Suppressor macrophage treated with lipopolysaccharide for 4 hours (primary cell): ENCODE measurements at places on chromosomes 5 and 9.

DNA sequence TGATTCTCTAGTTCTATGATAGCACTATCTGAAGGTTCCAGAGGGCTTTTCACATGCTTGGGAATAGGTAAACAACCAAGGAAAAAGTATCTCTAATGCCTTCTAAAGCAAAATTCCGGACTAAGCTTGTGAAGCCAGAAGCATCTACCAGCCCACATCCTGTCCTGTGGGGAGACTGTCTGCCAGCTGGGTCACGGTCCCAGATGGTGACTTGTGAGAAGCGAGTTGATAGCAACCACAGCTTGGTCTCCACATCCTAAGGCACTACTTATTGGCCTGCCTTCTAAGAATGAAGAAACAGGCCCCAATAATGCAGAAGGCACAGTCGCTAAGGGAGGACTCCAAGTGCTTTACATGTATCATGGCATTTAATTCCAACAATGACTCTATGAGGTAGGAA lies 184.1 kb upstream of the ADRA1B start:
- no peak for DNase-seq

GRCh38 chr9:76561050-76561713 lies 102.2 kb downstream of the GCNT1 start:
- DNase-seq, result no peak

DNA sequence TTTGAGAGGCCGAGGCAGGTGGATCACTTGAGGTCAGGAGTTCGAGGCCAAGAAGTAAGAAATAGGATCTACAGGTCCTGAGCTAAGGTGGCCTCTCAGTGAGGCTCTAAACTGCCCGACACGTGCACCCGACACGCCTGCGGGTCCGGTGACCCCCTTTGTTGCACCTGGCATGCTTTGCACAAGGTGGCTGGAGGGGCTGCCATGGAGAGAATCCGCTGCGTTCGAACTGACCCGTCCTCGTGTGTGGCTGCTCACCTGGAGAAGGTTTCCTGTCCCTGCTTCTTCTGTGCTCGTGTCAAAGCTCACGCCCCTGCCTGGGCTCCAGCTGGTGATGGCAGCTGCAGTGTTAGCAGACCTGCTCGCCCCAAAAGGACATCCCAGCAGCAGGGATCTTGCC lies 5.7 kb upstream of the OLFM1 start:
- no peak for DNase-seq

- no peak for DNase-seq
These were observed 29.6 kb downstream of the C5orf58 start for GRCh38 chr5:170262061-170263045.

DNA sequence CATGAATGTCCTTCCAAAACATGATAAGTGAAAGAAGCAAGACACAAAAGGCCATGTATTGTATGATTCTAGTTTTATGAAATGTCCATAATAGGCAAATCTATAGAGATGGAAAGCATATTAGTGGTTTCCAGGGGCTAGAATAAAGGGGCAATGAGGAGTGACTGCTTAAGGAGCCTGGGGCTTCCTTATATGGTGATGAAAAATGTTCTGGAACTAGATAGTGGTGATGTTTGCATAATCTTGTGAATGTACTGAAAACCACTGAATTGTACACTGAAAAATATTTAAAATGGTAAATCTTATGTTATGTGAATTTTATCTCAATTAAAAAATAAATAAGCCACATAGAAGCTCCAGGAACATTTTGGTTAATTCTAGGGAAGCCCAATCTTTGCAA lies 144.4 kb upstream of the ANKRD55 start:
- DNase-seq, result no peak

GRCh38 chr9:136537896-136538598 lies 7.8 kb downstream of the NOTCH1 start:
- no peak for DNase-seq

DNA sequence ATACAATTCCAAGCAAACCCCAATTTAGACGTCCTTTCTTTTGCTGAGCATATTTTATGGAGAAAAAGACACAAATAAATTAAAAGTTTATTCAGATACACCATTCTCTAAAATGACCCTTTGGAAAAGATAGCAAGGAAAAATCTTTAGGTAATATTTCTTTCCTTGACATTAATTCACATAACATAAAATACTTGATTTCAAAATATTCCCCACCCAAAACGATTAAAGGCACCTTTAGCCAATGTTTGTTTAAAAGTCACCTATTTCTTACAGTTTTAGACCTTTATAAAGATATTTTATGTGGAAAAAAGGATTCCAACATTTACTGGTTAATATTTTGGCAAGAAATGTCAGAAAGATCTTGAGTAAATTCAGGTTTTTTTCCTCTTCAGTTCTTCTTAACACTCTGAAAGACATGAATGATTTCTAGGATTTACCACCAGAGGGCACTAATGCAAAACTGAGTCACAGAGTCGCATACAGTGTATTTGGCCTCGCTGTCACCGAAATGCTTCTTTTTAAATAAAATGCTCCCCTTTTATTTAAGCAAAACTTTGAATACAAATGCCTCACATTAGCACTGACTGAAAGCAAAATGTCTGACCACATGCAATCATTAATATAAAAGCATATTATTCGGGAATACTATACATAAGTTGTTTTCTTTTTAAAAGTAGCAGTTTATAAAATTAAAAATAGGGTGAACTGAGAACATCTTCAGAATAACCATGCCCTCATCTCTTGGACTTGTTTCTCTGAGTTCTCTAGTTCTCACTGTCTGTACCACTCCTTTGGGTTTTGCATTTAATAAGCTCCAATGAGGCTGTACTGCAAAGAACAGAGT lies 122.5 kb downstream of the SLC1A3 start:
- DNase-seq, result peak; percentile 84

DNA sequence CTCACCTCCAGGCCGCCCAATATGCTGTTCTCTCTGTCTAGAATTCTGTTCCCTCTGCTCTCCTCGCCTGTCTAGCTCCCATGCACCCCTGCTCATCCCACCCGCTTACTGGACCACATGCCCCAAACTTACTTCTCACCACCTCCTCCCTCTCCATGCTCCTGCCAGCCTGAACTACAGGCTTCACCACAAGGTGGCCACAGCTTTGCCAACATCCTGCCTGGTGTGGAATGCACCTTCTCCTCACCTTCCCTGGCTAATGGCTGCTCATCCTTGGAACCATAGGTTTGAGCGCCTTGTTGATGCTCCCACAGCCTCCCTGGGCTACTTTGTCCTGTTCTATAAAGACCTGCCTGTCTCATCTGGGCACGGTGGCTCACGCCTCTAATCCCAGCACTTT lies 9.6 kb downstream of the LAMC3 start:
- no peak for DNase-seq

- peak; percentile 68 for DNase-seq
These were observed 42.2 kb downstream of the PTTG1 start for GRCh38 chr5:160463740-160464465.

DNA sequence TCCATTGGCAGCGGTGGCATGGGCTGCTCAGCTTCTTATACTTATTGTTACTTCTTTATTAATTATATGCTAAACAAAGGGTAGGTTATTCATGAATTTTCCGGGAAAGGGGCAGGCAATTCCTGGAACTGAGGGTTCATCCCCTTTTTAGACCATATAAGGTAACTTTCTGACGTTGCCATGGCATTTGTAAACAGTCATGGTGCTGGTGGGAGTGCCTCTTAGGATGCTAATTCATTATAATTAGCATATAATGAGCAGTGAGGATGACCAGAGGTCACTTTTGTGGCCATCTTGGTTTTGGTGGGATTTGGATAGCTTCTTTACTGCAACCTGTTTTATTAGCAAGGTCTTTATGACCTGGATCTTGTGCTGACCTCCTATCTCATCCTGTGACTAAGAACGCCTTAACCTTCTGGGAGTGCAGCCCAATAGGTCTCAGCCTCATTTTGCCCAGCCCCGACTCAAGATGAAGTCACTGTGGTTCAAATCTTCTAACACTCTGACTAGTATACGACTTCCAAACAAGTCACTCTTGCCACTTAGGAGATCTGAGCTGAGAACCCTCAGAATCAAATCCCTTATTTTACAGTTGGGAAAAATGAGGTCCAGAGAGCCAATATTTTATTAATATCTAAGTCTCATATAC lies 237.5 kb downstream of the TRIM32 start:
- no peak for DNase-seq

DNA sequence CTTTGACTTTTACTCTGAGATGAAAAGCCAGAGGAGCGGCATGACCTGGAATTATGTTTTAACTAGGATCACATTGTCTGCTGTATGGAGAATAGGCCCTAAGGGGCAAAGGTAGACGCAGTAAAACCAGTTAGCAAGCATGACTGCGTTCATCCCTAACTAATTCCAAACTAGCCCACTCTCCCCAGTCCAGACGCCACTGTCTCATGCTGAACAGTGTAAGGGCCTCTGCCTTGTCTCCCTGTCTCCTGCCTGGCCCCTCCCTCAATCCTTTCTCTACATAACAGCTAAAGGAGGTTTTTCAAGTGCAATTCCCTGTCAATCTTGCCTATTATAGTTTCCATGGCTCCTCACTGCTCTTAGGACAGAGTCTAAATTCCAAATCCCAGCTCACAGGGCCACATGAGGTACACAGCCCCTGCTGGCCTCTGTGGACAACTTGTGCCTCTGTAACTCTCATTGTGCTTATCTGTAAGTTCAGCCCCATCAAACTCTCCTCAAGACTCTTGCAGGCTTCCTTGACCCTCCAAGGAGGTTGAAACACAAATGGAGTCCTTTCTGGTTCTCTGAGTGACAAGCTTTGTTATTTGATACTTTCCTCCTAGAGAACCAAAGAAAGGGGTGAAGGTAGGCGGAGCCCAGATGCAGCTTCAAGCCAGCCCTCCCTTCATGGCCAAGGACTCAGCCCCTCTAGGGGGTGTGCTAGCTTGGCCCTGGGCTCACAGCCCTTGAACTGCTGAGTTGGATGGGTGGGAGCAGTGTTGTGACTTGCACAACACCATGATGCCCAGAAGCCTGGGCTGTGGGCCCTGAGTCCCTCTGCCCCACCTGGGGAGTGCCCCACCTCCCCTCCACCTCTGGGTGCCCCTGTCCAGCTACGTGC lies 16.0 kb upstream of the SLC22A4 start:
- no peak for DNase-seq

DNA sequence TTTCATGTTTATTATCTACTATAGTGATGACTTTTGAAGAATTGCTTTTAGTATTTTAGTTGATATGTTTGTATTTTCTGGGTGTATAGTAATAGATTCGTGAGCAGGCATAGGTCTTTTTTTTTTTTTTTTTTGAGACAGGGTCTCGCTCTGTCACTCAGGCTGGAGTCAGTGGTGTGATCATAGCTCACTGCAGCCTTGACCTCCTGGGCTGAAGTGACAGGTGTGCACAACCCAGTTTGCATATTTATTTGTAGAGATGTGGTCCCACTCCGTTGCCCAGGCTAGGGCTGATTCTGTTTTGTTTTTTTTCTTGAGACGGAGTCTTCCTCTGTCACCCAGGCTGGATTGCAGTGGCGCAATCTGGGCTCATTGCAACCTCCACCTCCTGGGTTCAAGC lies 11.9 kb downstream of the ERBIN start:
- DNase-seq, result no peak

DNA sequence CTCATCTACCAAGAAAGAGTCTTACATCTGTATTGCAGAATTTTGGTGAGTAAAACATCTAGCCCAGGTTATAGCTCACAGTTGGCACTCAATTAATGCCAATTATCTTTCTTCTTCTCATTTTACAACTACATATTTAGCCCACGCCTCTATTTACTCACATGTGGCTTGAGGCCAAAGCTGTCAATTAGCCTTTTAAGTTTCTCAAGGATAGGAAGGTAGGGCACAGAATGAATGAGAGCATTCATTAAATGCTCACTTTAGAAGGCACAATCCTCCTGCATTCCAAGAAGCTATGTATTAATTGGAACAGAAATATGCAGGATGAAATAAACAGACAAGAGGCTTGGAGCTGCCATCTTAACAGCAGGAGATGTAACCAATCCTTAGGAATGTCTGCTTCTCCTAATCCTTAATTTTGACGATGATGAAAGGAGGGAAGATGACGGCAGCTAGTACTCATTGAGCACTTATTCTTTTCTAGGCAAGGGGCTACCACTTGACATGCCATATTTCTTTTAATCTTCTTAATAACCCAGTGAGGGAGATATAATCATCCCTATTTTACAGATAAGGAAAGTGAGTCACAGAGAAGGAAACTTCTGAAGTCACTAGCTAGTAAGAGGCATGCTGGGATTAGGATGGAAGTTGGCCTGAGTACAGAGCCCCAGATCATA lies 30.8 kb upstream of the PANK3 start:
- DNase-seq, result no peak

DNA sequence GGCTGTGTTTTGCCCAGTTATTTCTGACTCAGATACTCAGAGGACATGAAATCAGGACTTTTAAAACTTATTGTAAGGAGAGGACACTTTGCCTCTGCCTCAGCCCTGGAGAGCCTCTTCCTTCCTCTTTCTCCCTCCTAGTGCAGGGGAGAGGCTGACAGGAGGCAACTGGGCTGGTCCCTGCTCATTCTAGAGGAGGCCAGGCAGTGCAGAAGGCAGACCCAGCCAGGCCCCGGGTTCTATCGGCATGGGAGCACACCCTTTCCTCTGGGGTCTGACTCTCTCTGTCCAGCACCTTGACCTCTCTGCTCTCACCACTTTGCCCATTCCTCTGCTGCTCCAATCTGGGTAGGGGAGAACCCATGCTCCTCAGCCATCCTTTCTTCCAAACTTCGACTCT lies 16.0 kb upstream of the SMIM32 start:
- no peak for DNase-seq

- DNase-seq, result no peak
These were observed 17.1 kb downstream of the FCN2 start for GRCh38 chr9:134897584-134898170.

DNA sequence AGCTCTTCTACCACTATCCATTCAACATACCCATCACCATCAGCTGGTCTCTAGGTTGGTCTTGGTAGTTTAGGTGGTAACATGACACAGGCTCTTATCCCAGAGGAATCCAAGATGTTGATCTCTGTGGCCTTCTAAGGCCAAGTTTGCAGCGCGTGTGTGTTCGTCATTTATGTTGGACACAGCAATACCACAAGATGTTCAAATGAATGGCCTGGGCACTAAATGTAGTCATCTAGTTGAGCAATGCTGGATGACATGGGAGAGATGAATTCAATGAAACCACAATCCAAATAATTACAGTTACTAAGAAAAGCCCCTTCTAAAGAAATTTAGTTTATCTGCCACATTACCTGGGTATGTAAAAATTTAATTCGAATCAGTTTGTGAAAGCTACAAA lies 292.4 kb downstream of the MRPS30 start:
- DNase-seq, result no peak

DNA sequence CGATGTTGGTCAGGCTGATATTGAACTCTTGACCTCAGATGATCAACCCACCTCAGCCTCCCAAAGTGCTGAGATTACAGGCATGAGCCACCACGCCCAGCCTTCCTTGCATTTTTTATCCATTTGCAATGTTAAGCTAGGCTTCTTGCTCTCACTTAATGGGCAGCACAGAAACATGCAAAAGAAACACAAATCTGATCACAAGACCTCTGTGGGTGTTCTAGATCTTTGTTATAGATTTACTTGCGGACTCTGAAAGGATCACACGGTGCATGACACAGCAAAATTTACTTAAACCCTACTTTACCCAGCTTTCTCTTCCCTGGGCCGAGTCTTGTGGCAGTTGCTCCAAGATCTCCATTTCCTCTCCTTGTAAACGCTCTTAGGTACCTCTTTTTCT lies 71.3 kb downstream of the PSAT1 start:
- DNase-seq, result no peak

GRCh38 chr5:164255598-164256213 lies 750.3 kb downstream of the MAT2B start:
- DNase-seq, result no peak
